Activated naive CD4-positive, alpha-beta T cell treated with anti-CD3 and anti-CD28 coated beads, Interleukin-2, amount 10 ng/mL, durations not matched to agents 7 days and 5 days (primary cell): ENCODE measurements at places on chromosomes 16 and 17.

DNA sequence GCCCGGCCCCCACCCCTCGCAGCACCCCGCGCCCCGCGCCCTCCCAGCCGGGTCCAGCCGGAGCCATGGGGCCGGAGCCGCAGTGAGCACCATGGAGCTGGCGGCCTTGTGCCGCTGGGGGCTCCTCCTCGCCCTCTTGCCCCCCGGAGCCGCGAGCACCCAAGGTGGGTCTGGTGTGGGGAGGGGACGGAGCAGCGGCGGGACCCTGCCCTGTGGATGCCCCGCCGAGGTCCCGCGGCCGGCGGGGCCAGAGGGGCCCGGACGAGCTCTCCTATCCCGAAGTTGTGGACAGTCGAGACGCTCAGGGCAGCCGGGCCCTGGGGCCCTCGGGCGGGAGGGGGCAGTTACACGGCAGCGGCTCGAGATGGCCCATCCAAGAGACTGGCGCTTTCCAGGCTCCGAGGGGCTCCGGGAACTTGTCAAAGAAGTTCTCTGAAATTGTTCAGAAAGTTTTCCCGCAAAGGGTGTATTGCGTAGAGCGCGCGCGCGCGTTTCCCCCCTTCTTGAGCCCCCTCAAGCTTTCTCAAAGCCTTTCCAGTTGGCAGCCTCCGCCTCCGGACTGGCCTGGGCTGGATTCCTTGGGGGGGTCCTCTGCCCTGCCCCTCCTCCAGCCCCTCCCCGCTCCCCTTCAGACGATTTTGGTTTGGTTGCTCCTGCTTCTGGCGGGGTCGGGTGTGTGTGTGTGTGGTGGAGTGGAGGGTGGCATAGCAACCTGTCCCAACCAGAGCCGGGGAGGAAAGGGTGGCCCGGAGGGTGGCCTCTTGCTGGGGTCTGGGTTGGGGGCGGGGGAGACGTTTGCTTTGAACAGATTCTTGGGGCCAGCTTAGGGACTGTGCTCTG is 504 bp downstream of the ERBB2 start:
- no peak for DNase-seq

DNA sequence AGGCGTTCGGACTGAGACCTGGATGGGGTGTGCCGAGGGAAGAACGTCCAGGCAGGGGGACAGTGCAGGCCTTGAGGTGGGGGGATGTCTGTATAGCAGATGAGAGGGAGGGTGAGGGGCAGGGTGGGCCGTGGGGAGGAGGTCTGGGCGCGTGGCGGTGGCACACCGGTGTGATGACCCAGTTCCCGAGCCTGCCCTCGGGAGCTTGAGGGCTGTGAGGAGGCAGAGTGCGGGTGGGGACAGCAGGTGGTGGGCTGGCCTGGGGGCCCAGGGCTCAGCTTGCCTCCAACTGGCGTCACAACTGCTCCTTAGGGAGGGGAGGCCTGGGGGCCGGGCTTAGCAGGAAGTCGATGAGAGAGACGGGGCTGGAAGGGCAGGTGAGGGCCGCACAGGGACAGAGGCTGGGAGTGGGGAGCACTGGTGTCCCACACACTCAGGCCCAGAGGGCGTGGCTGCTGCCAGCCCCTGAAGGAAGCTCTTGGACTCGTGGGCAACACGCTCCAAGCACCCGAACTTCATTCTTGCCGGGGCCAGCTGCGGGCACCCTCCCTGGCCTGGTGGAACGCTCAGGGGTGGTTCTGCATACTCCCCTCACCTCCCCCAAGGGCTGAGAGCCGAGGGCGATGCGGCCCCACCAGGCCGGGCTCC is 6.5 kb downstream of the CACNA1H start:
- DNase-seq, result no peak

- DNase-seq, result no peak
Observed at GRCh38 chr17:45032174-45032541, 19.3 kb downstream of the DCAKD start.

DNA sequence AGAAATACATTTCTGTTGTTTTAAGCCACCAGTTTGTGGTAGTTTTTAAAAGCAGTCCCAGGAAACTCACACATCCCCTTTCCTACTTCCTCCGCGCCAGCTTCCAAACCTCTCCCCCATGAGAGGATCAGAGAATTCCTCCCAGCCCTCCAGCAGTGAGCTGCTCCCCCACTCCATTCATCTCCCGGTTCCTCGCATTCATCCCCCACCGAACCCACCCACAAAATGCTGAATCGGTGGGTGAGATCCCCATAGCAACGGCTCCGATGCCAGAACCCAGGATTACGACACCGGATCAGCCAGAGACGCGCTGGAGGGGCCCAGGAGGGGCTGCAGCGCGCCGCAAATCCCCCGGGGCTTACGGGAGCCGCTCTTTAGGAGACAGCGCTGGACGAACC is 251.4 kb upstream of the RPL38 start:
- DNase-seq, result no peak
